Stimulated activated CD4-positive, alpha-beta T cell treated with anti-CD3 and anti-CD28 coated beads, Interleukin-2, amount 100 ng/mL, for 48 hours (primary cell): ENCODE measurements at places on chromosomes 7 and 10.

- no peak for DNase-seq
Measured at GRCh38 chr10:127415901-127416581, 133.1 kb upstream of the NPS start.

DNA sequence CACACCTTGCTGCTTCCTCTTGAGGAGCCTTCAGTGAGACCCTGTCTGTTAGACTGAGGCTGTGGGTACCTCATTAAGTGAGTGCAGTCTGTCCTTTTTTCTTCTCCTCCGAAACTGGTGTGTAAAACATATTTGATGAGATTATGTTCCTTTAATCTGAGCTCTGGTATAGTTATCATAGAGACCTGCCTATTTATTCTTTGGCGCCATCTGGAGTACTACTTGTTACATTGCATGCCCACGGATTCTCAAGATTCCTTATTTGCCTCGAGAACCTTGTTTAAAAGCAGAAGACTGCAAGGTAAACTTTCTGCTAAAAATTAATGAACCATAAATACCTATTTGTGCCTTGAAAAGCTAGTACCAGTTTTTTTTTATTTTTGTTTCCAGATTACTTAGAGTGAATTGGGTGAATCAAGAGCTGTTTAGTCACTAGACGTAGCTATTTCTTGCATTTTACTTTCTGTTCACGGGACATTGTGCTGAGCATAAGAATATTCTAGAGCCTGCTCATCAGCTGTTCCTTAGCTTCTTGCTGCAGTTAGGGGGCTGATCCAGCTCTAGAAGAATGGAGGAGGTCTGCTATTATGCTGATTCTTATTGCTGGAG is 16.9 kb upstream of the STMP1 start:
- no peak for DNase-seq

DNA sequence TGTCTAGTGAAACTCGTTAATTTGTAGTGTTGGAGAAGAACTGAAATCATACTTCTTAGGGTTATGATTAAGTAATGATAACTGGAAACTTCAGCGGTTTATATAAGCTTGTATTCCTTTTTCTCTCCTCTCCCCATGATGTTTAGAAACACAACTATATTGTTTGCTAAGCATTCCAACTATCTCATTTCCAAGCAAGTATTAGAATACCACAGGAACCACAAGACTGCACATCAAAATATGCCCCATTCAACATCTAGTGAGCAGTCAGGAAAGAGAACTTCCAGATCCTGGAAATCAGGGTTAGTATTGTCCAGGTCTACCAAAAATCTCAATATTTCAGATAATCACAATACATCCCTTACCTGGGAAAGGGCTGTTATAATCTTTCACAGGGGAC is 187.6 kb downstream of the CFTR start:
- no peak for DNase-seq

GRCh38 chr7:82384051-82384464 is 59.5 kb downstream of the CACNA2D1 start:
- no peak for DNase-seq

DNA sequence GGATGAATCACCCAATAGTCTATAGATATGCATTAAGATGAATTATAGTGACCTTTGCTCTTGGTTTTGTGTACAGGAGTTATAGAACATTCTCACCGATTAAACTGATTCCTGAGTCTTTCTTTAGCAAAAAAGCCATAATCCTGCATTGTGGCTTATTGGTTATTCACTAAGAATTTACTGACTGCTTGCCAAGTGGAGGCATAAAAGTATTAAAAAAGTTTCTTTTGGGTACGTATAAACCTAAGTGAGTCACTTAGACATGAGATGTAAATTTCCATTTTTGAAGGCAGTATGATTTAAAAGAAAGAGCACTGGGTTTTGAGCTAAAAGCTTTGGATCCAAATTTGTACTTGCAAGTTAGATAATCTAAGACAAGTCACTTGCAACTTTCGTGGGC is 100.7 kb downstream of the CDK6 start:
- DNase-seq: no peak
